AG10803 (cell line): ENCODE measurements at places on chromosomes 13 and 19.
A peak's percentile ranks its signal among the peaks of the same experiment; 100 is the strongest.

DNA sequence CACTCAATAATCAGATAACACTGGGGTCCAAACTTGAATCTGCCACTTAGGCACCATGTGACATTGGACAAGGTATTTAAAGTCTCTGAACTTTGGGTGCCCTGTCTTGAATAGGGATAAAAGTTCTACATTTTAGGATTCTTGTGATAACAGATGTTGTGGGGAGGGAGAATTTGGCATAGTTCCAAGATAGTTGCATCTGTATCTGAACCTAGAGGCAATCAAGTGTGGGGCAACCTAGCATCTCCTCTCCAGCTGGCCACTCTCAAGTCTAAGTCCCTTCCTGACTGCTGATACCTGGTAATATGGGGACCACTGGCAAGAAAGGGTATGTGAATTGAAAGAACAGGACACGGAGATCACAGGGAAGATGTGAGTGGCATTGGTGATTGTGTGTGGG, 256.1 kb downstream of the FOXO1 start:
- no peak for DNase-seq

- no peak for DNase-seq
Measured at GRCh38 chr19:32165750-32166149, 179.7 kb upstream of the ZNF507 start.

DNA sequence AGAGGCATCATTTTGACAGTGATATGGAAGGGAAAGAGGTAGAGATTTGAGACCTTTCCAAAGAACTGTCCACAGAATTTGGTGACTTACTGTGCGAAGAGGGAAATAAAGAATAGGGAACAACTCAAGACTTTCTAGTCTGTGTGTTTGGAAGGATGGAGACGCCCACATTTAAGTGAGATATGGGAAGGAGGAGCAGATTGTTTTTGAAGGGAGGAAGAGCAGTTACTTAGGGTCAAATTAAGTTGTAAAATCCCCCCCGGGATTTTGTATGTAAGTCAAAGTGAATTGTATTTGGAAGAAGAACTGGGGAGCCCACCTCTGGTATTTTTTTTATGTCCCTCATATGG, 1.2 kb downstream of the USPL1 start:
- no peak for DNase-seq

- peak; percentile 32 for DNase-seq
Measured at GRCh38 chr13:60134376-60134775, 29.4 kb downstream of the DIAPH3 start.

DNA sequence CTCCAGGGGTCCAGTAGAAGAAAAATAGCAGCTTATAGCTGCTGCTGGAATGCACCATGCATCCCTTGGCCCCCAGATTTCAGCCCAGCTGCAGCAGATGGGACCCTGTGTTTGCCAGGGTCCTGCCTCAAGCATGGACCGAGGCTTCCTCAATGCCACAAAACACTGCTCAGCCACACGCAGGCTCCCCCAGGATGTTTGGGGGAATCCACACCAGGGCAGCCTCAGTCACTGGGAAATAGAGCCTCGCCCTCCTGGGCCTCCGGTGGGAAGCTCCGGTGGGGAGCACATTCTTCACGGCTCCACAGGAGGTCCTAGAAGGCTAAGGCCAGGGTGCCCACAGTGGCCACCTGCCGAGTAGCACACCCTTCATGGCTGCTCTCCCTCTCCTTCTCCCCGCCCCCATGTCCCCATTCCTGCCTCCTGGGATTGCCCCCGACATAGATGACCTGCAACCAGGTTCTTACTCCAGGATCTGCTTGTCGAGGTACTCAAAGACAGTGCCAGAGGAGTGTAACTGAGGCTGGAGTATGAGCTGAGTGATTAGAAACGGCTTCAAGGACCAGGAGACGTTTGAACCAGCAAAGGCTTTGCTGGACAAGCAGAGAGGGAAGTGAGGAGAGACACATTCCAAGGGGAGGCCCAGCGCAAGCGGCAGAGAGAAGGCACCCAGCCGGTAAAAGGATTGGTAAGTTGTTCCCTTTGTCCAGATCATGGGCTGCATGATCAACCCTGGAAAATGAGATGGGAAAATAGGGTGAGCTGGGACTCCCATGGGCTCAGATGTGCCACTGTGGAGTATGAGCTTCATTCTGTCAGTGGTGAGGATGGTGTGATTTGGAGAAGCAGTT, 110.7 kb upstream of the UQCRFS1 start:
- DNase-seq = no peak

DNA sequence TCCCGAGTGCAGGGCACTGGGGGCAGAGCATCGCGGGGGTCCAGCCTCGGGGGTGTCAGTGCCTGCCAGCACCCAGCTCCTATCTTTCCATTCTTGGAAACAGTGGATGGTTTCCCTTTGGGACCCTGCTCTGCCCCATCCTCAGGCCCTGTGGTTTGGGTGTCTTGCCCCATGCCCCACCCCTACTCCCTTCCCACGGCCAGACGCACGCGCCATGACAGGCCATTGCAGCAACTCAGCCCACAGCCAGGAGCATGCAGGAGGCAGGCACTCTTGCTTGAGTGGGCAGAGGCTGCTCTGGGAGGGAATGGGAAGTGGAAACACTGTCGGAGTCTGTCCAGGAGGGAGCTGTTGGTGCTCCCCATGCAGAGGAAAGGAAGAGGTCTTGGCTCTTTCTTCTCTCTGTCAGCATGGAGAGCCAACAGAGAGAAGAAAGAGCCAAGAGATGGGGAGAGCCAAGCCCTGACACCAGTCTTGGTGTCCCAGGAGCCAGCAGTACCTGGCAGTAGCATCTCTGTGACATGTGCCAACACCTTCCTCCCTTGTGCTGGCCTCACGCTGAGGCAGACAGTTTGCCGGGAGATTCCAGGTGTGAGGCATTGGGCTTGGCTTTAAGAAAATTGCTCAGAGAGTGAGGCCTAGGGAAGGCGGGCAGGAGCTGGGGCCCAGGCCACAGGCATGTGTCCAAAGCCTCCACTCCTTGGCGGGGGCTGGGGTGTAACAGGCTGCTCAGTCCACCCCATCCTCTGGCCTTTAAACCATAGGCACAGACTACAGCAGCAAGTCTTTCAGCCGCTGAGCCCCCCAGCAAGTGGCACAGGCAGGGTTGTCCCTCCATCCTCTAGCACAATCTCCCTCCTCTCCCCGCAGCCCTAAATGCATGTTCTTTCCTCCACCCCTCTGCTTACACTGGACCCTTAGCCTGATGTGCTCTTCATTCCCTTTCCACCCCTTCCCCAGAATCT, 86.7 kb upstream of the UQCRFS1 start:
- DNase-seq = no peak

DNA sequence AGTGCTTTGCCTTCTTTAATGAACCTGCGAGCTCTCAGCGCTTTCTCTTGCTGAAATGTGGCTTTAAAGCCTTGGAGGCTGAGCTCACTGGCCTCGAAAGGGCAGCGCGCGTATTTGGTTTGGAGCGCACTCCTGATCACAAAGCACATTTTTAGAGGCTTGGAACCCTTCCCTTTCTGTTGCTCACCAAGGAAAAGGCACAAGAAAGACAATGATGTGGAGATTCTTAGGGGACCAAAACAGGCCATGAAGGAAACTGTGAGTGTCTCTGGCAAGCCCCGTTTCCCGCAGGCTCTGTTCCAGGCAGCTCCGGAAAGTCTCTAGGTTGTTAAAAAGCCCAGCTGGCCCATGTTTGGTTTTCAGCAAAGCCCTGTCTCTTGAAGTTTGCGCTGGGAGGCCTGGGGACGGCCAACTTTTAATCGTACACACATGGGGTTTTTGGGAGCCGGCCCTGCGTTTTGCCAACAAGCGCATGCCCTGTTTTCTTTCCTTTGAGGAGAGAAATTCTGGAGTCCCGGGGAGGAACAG, 9.4 kb upstream of the SPC24 start:
- peak; percentile 97 for DNase-seq

DNA sequence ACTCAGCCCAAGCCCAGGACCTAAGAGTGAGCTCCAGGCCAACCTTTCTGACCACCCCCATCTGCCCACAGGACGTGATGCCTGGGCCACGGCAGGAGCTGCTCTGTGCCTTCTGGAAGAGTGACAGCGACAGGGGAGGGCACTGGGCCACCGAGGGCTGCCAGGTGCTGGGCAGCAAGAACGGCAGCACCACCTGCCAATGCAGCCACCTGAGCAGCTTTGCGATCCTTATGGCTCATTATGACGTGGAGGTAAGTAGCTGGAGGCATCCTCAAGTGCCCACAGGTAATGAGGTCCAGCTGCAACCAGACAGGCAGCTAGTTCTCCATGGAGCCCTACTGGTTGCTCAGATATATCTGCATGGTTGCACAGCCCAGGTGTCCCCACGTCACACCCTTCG, 14.8 kb downstream of the DDX39A start:
- no peak for DNase-seq

- DNase-seq = no peak
Measured at GRCh38 chr13:40776232-40776631, 5.2 kb upstream of the MRPS31 start.

DNA sequence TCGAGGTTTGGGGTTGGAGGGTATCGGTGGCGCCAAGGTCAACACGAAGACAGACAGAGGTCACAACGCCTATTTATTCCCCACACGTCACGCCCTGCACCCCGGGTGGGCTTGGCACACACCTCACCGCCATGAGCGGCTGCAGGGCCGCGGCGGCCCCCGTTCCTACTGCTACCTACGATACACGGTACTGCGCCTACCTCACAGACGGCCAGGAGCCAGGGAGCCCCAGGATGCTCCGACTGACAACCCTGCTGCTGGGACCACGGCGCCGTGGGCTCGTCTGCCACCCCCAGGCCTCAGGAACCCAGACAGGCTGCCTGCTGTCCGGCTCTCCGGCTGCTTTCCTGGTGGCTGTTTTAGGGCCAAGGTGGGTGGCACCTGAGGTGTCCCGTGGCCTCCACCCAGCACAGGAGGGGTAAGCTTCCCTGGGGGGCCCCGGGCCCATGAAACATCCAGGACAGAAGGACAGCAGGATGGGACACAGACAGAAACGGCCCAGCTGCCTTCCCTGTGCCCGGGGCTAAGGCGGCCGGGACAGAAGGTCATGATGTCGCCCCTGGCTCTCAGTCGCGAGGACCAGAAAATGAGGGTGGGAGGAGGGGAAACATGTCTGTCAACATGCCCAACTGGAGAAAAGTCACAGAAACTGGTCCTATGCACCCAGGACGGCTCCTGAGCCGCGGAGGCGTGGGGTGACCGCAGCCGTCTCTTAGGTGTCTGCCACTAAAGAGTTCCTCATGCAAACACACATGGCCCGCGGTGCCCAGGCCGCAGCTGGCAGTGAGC, 15.0 kb upstream of the SLC39A3 start:
- no peak for DNase-seq

- no peak for DNase-seq
Measured at GRCh38 chr13:36907266-36907665, 12.8 kb downstream of the SMAD9 start.

GRCh38 chr19:41427647-41428480, 690 bp upstream of the B3GNT8 start:
- peak; percentile 15 for DNase-seq

DNA sequence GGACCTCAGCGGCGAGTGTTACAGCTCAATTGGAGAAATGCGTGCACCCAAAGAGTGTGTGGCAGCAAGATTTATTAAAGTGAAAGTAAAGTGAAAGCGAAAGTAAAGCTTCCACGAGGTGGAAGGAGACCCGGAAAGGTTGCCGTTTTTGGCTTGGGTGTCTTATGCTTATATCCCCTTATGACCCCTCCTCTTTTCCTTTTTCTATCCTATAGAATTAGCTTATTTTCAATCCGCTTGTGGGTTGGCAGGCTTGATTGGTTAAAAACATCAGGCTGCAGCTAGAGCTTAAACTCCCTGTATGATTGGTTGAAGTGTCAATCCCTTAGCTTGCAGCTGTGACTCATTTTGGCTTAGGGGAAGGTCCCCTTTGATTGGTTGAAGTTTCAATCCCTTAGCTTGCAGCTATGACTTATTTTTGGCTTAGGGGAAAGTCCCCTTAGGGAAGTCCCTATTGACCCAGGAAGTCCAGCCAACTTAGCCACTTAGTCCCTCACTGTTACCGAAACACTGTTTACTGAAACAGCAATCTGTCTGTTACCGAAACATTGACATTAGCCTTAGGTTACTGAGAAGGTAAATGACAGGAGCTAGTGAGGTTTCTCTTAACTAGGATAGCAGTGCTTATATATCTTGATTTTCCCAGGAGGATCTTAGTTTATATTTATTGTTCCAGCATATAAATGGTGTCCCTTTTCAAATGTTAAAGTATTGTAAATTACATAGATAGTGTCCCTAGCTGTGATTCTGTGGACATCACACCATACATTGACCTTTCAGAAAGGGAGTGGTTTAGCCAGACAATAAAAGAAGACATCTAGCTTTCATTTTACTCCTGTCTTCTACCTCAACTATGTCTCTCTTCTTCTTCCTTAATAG, 575.8 kb downstream of the DACH1 start:
- peak; percentile 29 for DNase-seq

DNA sequence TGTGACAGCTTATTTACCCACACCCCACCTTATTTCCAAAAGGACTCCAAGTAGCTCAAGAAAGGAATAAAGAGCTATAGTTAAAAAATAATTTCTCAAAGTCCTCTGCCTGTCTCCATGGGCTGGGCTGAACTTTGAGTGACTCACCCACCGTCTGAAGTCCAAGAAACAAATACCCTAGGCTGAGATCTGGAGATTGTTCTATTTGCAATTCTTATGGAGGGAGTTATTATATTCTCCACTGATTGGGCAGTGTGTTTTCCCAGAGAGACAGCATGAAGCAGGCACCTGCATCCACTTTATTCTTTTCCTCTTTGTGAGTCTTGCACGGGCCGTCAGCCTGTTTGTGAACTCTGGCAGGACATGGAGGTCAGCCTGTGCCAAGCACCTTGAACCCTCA, 63.2 kb downstream of the SHISA2 start:
- DNase-seq = no peak

GRCh38 chr19:58381460-58382212, 806 bp upstream of the ZNF837 start:
- DNase-seq = no peak

DNA sequence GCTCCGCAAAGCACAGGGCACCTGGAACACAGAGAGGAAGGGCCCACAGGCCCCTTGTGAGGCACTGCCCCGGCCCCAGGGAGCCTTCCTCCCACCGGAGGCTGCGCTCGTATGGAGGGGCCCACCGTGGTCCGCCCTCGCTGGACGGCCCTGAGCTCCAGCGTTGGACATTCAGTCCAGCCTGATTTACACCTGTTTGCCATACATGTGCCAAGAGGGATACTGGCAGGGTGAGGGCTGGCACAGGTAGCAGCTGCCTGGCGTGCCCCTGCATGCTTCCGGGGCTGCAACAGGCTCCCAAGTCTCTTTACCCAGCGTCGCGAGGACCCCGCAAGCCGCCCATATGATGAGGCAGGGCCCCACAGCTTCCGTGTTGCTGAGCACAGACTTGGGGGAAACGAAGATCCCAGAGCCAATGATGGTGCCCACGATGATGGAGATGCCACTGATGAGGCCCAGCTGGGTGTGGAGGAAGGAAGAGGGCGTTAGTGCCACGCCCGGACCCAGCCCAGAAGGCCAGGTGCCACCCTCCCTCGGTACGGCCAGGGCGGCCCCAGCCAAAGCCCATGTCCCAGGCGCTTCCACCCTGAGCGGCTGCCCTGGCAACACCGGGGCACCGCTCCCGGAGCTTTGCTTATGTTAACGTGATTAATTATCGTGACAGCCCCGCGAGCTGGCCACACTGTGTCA, 5.1 kb downstream of the SLC7A9 start:
- DNase-seq = no peak

- no peak for DNase-seq
Measured at GRCh38 chr19:953445-954271, 27.8 kb downstream of the ARID3A start.
